ENCODE measurements at places on chromosomes 3 and 15.

DNA sequence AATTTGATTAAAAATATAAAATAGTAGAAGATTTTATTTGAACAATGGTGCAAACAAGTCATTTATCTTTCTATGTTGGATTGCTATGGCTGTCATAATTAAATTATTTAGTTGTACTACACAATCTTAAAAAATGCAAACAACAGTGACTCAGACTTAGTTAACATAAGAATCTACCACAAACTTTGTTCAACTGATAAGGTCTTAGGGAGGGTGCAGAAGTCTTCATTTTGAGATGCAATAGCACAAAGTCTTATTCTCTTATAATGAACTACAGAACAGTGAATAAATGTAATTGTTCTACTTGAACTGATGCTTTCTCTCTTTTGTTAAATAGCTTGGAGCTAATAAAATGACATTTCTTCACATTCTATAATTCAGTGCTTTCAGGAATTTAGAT lies 482.8 kb upstream of the NAALADL2 start:
- no peak for DNase-seq
- no peaks in the 10 kb centered on the region for H3K36me3 ChIP-seq
- no peak overlapping the region for H3K4me3 ChIP-seq
- no peaks in the 10 kb centered on the region for H3K27me3 ChIP-seq
- H3K27ac ChIP-seq: no peak overlapping the region

- no peaks in the 10 kb centered on the region for H3K36me3 ChIP-seq
- H3K27ac ChIP-seq: no peak overlapping the region
- no peaks in the 10 kb centered on the region for H3K27me3 ChIP-seq
- H3K4me1 ChIP-seq: no peaks in the 10 kb centered on the region
These were observed 24.0 kb downstream of the ZNF148 start for GRCh38 chr3:125351152-125351551.

DNA sequence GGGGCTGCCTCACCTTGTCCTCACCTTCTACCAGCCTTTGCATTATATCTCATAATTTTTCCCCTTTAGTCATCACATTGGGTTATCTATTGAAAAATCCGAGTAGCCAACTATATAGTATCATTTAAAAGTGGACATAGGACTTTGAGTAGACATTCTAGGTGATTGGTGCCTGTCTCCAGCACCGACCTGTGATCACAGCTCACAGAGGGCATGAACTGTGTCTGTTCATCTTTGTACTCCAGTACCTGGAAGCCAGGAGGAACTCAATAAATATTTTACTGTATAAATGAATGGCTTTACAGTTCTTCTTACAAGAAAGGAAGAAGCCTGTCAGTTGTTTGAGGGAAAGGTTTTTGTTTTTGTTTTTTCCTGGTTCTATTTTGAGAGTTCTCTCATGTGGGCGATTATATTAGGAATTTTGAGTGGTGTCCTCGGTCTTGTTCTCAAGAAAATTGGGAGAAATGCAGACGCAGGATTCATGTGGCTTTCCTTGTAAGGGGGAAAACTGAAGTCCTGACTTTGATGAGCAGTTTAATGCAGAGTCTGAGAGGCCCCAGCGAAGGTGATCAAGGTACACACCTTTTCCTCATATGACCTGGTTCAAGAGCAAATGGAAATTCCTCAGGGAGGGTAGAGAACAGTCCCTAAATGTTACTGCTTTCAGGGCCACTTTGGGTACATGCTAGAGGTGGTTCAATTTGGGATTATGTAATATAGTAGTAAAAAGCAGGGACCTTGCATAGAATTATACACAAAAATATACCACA lies 46.1 kb downstream of the CMTM8 start:
- H3K27ac ChIP-seq: peak overlapping the region; percentile 89
- peaks cover 41% of the 10 kb centered on the region for H3K4me1 ChIP-seq
- H3K27me3 ChIP-seq: no peaks in the 10 kb centered on the region
- no peak overlapping the region for H3K4me3 ChIP-seq

GRCh38 chr3:10253731-10254130 lies 5.5 kb downstream of the TATDN2 start:
- DNase-seq: no peak
- H3K4me3 ChIP-seq: no peak overlapping the region
- H3K27me3 ChIP-seq: no peaks in the 10 kb centered on the region
- H3K36me3 ChIP-seq: peaks cover 37% of the 10 kb centered on the region

DNA sequence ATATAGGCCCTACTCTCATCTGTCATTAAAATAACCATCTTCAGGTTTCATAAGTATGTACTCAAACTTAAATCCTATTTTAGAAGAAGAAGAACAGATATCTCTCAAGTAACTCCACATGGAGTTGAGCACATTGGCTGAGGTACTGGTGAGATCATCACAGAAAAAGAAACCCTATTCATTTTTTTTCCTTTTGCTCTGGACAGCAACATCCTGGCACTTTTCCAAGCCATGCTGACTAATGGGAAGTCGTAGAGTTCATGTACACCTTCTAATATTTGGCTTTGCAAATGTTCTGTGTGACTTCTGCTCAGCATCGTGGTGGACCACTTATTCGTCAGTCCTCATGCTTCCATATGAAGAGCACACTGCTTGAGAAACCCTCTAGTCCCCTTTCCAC lies 336.0 kb upstream of the KCNH8 start:
- no peaks in the 10 kb centered on the region for H3K4me1 ChIP-seq
- no peaks in the 10 kb centered on the region for H3K27me3 ChIP-seq
- no peak overlapping the region for H3K4me3 ChIP-seq
- no peak for DNase-seq
- H3K36me3 ChIP-seq: no peaks in the 10 kb centered on the region

DNA sequence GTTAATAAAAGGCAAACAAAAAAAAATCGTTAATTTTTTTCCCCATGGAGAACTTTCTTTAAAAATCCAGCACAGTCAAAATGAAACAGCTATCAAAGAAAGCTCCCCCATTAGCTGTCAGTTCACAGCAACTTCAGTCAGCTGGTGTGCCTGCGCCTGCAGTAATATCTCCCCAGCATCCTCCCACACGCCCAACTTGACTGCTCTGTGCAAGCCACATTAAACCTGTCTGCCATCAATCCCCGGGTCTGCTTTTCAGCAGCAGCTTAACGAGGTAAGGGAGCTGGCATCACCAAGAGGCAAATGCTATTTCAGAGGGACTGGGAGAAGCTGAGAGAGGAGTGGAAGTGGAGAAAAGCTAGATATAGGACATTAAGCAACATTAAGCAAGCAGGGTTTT lies 337.5 kb downstream of the GAP43 start:
- no peak overlapping the region for H3K4me3 ChIP-seq
- H3K27ac ChIP-seq: no peak overlapping the region
- DNase-seq: no peak
- H3K4me1 ChIP-seq: no peaks in the 10 kb centered on the region
- H3K27me3 ChIP-seq: no peaks in the 10 kb centered on the region
- H3K36me3 ChIP-seq: no peaks in the 10 kb centered on the region

DNA sequence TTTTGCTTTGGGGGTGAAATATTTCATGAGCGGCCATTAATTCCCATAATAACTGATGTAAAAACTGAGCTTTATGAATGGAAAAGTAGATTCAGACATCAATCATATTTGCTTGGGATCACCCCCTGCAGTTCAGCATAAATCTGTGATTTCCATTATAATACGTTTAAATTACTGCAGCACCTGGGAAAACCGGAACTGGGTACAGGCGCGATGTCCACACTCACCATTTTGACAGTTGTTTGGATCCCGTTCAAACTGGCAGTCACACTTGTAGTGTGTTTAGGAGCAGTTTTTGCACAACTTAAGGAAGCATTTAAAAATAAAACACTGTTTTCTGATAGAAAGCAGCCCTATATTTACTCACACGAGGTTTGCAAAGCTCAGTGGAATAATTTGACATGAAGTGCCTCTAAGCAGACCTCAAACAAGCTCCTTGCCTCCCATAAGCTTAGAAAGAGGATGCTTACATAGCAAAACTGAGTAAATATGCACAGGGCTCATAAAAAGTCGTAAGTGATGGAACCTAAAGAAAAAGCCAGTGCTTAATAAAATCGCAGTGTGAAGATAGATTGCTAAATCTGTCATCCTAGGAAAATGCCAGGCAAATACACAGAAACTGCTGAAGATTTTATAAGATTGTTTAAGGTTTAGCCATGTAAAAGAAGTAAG lies 377.6 kb downstream of the PTPRG start:
- H3K27ac ChIP-seq: no peak overlapping the region
- no peak overlapping the region for H3K4me3 ChIP-seq
- H3K36me3 ChIP-seq: no peaks in the 10 kb centered on the region
- H3K4me1 ChIP-seq: no peaks in the 10 kb centered on the region
- no peak for DNase-seq

GRCh38 chr3:50202353-50203112 lies 2.5 kb upstream of the SLC38A3 start:
- peaks cover 39% of the 10 kb centered on the region for H3K27me3 ChIP-seq
- H3K27ac ChIP-seq: peak overlapping the region; percentile 24
- peaks cover 19% of the 10 kb centered on the region for H3K4me1 ChIP-seq
- H3K4me3 ChIP-seq: no peak overlapping the region
- DNase-seq: no peak

DNA sequence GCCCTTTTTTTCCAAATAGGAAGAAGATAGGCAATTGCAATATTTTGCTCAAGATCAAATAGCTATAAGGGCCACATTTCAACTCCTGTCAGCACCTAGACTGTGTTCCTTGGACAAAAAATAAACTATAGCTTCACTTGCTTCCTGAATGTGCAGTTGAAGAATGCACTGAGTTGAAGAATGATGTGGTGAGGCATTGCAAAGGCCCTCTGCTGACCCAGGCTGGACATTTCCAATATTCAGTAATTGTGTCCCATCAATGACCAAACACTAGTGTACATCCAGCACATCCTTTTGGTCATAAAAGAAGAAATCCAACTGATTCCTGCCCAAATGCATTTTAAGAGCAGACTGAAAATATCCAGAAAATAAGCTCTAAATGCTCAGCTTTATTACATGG lies 424.8 kb upstream of the TGFBR2 start:
- no peak overlapping the region for H3K4me3 ChIP-seq
- no peaks in the 10 kb centered on the region for H3K36me3 ChIP-seq
- no peaks in the 10 kb centered on the region for H3K27me3 ChIP-seq
- no peaks in the 10 kb centered on the region for H3K4me1 ChIP-seq
- DNase-seq: no peak

DNA sequence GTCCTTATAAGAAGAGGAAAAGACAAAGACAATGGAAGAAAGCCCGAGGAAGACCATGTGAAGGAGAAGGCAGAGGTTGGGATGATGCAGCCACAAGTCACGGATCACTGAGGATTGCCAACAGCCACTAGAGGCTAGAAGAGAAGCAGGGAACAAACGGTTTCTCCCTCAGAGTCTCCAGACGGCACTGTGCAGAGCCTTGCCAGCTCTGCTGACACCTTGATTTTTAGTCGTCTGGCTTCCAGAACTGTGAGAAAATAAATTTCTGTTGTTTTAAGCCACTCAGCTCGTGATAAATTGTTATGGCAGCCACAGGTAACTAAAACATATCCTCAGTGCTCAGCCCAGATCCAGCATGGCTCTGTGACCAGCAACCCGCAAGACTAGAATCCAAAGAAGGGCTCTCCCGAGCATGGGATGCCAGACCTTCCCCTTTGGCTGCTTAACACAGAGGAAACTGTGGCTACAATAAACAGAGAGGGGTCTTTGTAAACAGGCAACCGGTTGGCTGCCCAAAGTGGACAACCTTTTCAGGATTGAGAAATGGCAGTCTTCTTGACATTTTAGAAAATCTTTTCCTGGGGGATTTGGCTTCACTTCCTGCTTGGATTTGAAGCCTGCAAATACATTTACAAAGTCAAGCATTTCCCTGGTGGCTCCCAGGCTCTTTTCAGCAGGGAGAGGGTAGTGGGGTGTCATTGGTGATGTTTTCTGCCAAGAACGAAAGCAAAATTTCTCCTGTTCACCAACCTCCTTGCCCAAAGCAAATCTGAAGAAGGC lies 88.7 kb upstream of the ADPGK start:
- no peaks in the 10 kb centered on the region for H3K27me3 ChIP-seq
- DNase-seq: no peak
- no peak overlapping the region for H3K4me3 ChIP-seq
- no peaks in the 10 kb centered on the region for H3K36me3 ChIP-seq
- no peak overlapping the region for H3K27ac ChIP-seq

DNA sequence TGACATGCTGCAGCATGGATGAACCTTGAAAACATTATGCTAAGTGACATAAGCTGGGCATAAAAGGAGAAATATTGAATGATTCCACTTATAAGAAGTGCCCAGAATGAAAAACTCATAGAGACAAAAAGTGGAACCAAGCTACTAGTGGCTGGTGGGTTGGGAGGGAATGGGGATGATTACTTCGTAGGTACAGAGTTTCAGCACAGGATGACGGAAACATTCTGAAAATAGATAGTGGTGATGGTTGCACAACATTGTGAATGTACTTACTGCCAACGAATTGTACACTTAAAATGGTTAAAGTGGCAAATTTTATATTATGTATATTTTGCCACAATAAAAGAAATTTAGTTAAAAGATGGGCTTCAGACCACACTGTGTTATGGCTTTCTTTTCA lies 93.6 kb downstream of the RPLP1 start:
- DNase-seq: no peak
- no peaks in the 10 kb centered on the region for H3K36me3 ChIP-seq
- peaks cover 58% of the 10 kb centered on the region for H3K27me3 ChIP-seq
- H3K4me3 ChIP-seq: no peak overlapping the region
- H3K4me1 ChIP-seq: no peaks in the 10 kb centered on the region

DNA sequence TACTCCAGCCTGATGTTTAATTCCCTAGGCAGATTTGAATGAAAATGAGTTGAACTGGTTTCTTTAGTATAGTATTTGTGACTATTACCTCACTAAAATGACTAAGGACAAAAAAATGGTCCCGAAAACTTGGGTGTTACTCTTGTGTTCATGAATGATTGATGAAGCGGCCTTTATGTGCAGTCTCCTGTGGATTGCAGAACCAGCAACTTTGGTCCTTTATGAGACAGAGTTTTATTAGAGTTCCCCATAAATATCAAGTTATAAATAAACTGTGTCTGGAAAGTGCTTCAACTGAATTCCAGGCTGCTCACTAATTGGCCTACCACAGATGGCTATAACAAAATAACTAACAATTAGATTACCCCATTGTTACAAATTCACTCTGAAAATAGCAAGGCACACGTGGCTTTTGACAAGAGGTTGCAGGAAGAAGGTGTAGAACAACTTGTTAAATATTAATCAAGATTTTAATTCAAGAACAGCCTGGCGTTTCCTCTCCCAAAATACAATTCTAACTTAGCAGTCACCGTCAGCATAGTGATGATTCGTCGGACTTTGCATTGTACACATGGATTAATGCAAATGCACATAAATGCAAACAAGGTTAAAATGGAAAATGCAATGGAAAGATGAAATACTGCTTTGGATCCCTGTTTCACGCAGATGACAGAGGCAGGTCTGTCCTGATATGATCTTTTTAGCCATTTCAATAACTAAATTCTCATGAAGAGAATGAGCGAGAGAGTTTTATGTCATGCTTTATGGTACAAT lies 567.3 kb upstream of the ZNF717 start:
- no peaks in the 10 kb centered on the region for H3K27me3 ChIP-seq
- no peak for DNase-seq

- peak; percentile 52 for DNase-seq
- H3K4me3 ChIP-seq: no peak overlapping the region
- H3K27ac ChIP-seq: peak overlapping the region; percentile 44
- no peaks in the 10 kb centered on the region for H3K27me3 ChIP-seq
These were observed 17.8 kb downstream of the RUBCN start for GRCh38 chr3:197718891-197719290.

- no peaks in the 10 kb centered on the region for H3K36me3 ChIP-seq
- no peaks in the 10 kb centered on the region for H3K4me1 ChIP-seq
- no peak overlapping the region for H3K4me3 ChIP-seq
- DNase-seq: no peak
- no peaks in the 10 kb centered on the region for H3K27me3 ChIP-seq
These were observed 129.2 kb upstream of the SUCLG2 start for GRCh38 chr3:67783281-67784250.

GRCh38 chr3:192207239-192207638 lies 520.1 kb downstream of the FGF12 start:
- no peaks in the 10 kb centered on the region for H3K36me3 ChIP-seq
- DNase-seq: no peak

Measured in large intestine (tissue), 12 donors.